ENCODE measurements at places on chromosomes 4 and X. TPM values are rescaled to one million over a fixed set of nuclear protein-coding genes. Genes with fewer than 3 reads are reported as not detected.
A peak's percentile ranks its signal among the peaks of the same experiment; 100 is the strongest.

- peaks cover 61% of the 10 kb centered on the region for H3K4me1 ChIP-seq
- H3K27ac ChIP-seq: no peak overlapping the region
- no peak overlapping the region for H3K4me3 ChIP-seq
- no peaks in the 10 kb centered on the region for H3K27me3 ChIP-seq
- no peaks in the 10 kb centered on the region for H3K36me3 ChIP-seq
These were observed 51.5 kb downstream of the TSPAN5 start for GRCh38 chr4:98606894-98607293.

DNA sequence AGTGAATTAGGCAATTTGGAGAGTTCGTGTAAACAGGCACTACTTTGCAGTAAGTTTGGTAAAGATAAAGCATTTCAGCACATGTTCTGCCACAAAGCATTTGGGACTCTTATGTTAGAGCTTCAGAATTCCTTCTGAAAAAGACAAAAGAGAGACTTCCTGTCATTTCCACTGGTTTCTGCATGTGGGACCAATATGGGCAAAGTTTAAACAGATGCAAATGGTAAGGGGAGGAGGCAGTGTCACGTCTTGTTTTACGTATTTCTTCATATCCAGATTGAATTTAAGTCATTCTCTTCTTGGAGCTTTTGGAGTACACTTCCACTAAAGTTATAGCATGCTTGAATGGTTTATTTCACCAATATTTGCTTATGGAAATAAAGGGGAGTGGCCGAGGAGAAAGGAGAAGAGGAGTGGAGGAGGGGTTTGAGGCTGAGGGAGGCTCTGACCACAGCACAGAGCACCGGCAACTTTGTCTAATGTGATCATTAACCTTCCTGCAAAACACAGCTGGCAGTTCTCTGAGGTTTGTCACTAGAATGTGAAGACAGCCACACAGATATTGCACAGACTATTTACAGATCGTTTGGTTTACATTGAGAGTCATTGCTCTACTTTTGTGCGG lies at the start of gene APELA:
APELA (plus strand) TSS at position 479 of the 625 bp plus-strand sequence. CDS start 154 bp downstream, outside the sequence.
- no peak within 1 kb of the TSS for H3K27ac ChIP-seq
- H3K4me1 ChIP-seq: no peaks in the 10 kb centered on the region
- H3K4me3 ChIP-seq: no peak within 1 kb of the TSS
- H3K36me3 ChIP-seq: no peaks in the 10 kb centered on the region
- peaks cover 7% of the 10 kb centered on the region for H3K27me3 ChIP-seq
- DNase-seq: no peak

DNA sequence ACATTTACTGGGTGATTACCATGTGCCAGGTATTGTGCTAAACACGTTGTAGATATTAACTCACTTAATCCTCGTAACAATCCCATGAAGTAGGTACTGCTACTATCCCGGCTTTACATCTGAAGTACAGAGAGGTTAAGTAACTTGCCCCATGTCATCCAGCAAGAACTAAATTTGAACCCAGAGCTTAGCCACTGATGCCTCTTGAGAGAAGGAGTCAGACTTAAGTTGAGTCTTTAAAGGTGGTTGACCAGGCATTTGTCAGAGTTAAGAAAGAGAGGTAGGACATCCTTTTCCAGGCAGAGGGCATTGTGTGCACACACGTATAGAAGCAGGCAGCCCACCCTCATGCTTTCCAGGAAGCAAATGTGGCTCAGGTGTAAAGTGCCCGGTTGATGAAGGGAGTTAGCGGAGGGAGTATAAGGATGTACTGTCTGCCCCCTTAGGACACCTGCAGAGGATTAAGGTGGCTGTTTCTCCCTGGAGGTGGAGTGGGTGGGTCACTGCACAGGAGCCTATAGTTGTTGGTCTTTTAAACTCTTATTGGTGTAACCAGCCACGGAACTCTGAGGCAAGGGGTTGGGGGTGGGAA lies 335 bp upstream of the CD38 start:
- peak overlapping the region; percentile 72 for H3K27ac ChIP-seq
- no peaks in the 10 kb centered on the region for H3K27me3 ChIP-seq
- H3K4me1 ChIP-seq: peaks cover 25% of the 10 kb centered on the region

The BTK gene
- 0.20 TPM for polyA plus RNA-seq

The EBP gene
- 88.8 TPM for polyA plus RNA-seq

The GAGE12H gene
- not detected for polyA plus RNA-seq

The OTUD6A gene
- polyA plus RNA-seq: not detected

The LRCH2 gene
- not detected for polyA plus RNA-seq

- peak within 1 kb of the TSS; percentile 97 for H3K4me3 ChIP-seq
- H3K27ac ChIP-seq: peak within 1 kb of the TSS; percentile 94
- H3K36me3 ChIP-seq: no peaks in the 10 kb centered on the region
- H3K27me3 ChIP-seq: no peaks in the 10 kb centered on the region
- peak; percentile 48 for DNase-seq
These were observed at the start of gene SEL1L3 for GRCh38 chr4:25862411-25863346. TSS of gene SEL1L3 (minus strand) at chr4:25862988. CDS start at chr4:25862836, 152 bp downstream.

GRCh38 chr4:47669946-47670345 lies 167.9 kb downstream of the CORIN start:
- peaks cover 16% of the 10 kb centered on the region for H3K27me3 ChIP-seq
- no peak overlapping the region for H3K4me3 ChIP-seq
- H3K4me1 ChIP-seq: no peaks in the 10 kb centered on the region
- DNase-seq: no peak
- H3K36me3 ChIP-seq: no peaks in the 10 kb centered on the region

- H3K36me3 ChIP-seq: peaks cover 7% of the 10 kb centered on the region
- DNase-seq: no peak
- no peak overlapping the region for H3K4me3 ChIP-seq
- H3K27me3 ChIP-seq: no peaks in the 10 kb centered on the region
These were observed 52.0 kb downstream of the SEC24D start for GRCh38 chr4:118783887-118784286.

The IRAK1 gene
- polyA plus RNA-seq: 23.9 TPM

GRCh38 chrX:102185967-102186720 lies 29.0 kb upstream of the TCP11X1 start:
- H3K36me3 ChIP-seq: no peaks in the 10 kb centered on the region
- H3K27ac ChIP-seq: no peak overlapping the region
- no peak for DNase-seq
- no peaks in the 10 kb centered on the region for H3K27me3 ChIP-seq

GRCh38 chrX:36334572-36334971 lies 415.0 kb downstream of the CFAP47 start:
- H3K36me3 ChIP-seq: no peaks in the 10 kb centered on the region
- no peak for DNase-seq
- no peaks in the 10 kb centered on the region for H3K27me3 ChIP-seq
- H3K4me3 ChIP-seq: no peak overlapping the region
- no peak overlapping the region for H3K27ac ChIP-seq

The RLIM gene
- 6.2 TPM for polyA plus RNA-seq

DNA sequence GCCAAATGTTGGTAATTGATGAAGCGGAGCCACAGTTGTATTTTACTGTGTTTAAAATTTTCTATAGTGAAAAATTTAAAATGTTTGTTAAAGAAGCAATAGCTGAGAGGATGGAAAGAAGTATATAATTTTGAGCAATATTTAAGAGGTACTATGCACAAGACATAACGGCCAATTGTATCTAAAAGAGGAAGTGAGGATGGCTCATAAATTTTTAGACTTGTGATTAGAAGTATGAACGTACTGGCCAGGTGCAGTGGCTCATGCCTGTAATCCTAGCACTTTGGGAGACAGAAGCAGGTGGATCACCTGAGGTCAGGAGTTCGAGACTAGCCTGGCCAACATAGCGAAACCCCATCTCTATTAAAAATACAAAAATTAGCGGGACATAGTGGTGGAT lies 12.7 kb upstream of the HHIP start:
- H3K27ac ChIP-seq: no peak overlapping the region
- H3K27me3 ChIP-seq: peaks cover 2% of the 10 kb centered on the region
- no peak overlapping the region for H3K4me3 ChIP-seq
- H3K4me1 ChIP-seq: no peaks in the 10 kb centered on the region
- H3K36me3 ChIP-seq: no peaks in the 10 kb centered on the region

GRCh38 chrX:20325786-20326388 lies 59.2 kb upstream of the RPS6KA3 start:
- no peak for DNase-seq
- H3K27ac ChIP-seq: no peak overlapping the region
- H3K36me3 ChIP-seq: no peaks in the 10 kb centered on the region
- no peak overlapping the region for H3K4me3 ChIP-seq
- no peaks in the 10 kb centered on the region for H3K27me3 ChIP-seq
- H3K4me1 ChIP-seq: peaks cover 20% of the 10 kb centered on the region

DNA sequence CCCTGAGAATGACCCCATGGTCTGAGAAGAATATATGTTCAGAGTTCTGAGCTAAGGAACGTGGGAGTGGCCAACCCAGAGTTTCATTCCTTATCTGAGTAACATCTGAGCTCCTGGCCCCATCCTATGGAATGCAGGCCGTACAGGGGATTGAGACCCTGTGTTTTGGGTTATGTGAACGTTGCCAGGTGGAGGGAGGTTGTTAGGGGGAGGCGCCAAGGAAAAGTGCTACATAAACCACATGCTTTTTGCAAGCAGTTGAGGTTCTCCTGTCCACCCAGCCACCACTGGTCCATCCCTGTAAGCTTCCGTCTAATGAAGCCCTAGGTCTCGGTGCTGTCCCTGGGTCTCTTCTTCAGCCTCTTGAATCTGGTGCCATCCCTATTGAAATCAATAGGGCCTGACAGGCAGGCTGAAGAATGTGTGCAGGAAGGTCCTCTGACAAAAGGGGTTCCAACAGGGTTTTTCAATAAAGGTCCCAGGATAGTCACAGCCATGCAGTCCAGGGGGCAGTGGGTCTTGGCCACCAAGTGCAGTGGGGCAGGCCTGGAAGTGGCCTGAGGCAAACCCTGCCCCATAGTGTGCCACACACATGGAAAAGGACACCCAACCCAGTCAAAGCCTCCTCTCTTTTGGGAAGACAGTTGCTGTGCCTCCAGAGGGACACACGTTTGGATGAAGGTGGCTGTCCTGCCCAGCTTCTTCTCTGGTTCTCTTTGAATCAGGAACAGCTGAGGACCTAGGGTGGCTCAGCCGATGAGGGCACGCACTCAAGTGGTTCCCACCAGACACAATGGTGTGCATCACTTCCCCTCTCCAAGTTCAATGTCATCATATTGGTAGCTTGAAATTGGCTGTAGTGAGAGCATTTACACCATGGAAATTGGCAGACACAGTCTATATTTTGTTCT lies 53.5 kb downstream of the HTRA3 start:
- no peaks in the 10 kb centered on the region for H3K27me3 ChIP-seq
- no peak overlapping the region for H3K4me3 ChIP-seq
- no peaks in the 10 kb centered on the region for H3K36me3 ChIP-seq
- no peak overlapping the region for H3K27ac ChIP-seq

GRCh38 chr4:6917461-6918271 lies 8.0 kb downstream of the TBC1D14 start:
- H3K4me3 ChIP-seq: peak overlapping the region; percentile 77
- peaks cover 79% of the 10 kb centered on the region for H3K4me1 ChIP-seq
- H3K27me3 ChIP-seq: no peaks in the 10 kb centered on the region
- H3K27ac ChIP-seq: peak overlapping the region; percentile 94

All from naive thymus-derived CD8-positive, alpha-beta T cell (primary cell).